ENCODE measurements at places on chromosomes 12 and 14.

DNA sequence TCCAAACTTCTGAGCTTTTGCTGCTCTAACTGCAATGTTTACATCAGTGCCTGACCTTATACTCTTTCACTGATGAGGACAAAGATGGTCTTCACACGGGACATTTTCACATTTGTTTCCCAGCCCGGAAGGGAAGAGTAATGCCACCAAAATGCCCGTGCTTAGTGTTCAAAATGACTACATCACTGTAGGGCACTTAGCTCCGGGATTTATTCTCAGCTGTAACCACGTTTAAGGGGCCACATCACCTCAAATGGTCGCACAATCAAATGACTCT lies 2.9 kb downstream of the GSG1 start:
- no peak for DNase-seq

- DNase-seq, result no peak
Observed at GRCh38 chr12:48943221-48943620, 14.1 kb downstream of the ARF3 start.

DNA sequence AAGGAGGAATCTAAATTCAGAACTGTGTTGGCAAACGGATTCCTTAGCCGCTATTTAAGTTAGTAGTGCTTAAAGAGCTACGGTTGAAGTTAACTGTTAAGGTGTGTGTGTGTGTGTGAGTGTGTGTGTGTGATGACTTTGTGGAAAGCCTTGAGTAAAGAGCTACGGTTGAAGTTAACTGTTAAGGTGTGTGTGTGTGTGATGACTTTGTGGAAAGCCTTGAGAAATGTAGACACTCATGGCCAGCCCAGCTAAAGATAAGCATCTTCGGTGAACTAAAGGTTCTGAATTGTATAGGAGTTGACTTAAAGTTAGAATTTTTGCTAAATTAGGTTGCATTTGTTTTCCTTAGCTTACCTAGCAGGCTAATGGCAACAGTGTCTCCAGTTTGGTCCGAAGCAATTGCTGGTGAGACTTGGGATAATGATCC lies 1.4 kb downstream of the KTN1 start:
- DNase-seq, result no peak

DNA sequence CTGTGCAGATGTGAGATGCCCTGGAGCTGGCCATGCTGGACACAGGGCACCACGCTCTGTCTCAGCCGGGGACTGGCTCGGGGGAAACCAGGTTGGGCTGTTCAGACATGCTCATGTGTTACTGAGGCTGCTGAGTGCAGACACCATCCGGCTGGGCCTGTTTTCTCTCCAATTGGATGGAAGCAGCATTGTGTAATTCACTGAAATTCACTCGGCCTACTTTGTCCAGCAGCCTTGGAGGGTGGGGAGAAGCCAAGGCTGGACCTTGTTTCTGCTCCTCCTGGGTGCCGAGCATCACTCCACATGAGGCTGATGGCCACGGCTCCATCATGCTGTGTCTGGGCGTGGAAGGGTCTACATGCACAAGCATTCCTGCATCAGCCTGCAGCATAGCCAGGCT lies 130.7 kb downstream of the SMOC1 start:
- no peak for DNase-seq

GRCh38 chr12:6735448-6736191 lies 11.8 kb downstream of the COPS7A start:
- peak; percentile 76 for DNase-seq

DNA sequence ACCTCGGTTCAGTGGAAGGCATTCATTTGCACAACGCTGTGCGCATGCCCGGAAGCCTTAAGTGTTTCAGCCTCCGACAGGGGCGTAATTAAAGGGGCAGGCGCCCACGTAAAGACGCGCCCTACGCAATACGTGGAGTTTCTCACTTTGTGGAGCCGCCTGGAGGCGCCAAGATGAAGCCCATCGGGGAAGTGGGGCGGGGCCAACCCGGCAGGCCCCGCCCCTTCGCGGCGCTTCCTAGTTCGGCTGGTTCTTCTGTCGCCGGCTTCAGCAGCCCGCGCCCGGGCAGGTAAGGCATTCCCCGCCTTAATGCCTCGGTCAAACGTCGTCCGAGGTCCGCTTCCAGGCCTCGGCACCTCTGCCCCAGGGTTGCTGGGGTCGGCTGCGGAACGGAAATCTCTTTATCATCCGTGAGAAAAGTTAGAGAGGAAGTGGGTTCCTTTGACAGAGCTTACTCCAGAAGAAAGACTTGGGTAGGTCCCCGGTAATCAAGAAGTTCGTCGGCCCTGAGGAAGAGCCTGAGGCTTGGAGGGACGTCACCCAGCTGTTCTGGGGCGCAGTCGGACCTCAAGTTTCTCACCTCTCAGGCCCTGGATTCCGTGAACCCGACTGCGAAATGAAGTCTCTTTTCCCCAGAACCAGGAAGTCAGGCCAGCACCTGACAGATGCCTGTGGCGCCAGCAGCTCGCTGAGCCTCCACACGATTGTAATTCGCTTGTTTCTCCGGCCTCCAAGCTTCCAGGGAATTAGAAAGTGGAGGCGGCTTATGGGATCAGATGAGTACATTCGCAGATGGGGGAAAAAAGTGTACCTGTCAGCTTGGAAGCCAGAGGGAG lies at the start of the genes IRAK4 and PUS7L:
TSS of gene IRAK4 (plus strand) at position 224 of the 836 bp plus-strand sequence. CDS start 9,161 bp downstream, outside the sequence.
TSS of gene PUS7L (minus strand) at position 63 of the 836 bp plus-strand sequence. CDS start 3,545 bp downstream, outside the sequence.
- DNase-seq, result peak; percentile 90

DNA sequence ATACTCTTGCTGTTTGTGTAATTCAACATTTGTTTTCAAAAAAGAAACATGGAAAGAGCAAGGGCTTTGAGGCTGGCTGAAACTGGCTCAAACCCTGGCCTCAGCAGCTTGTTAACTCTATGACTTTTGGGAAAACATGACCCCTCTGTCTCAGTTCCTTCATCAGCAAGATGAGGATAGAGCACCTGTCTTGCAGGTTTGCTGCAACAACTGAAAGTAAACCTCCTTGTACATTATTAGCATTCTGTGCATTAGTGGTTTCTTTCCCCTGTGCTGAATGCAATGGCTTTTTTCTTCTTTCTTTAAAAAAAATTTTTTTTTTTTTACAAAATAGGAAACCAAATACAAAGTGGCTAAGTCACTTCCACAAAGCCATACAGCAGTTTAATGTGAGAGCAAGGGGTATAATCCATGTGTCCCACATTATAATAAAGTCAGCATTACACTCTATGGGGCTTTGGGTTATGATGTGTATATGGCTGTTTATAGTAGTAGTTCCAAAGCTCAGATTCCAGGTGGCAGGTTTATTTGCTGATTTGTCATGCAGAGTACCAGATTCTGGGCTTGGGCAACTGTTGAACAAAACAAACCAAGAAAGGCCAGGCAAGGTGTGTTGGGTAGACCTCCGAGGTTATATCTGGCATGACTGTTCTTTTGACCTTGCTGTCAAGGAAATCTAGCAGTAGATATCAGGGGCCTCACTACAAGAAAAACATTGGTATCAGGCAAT lies 194.5 kb upstream of the CNOT2 start:
- no peak for DNase-seq

- DNase-seq, result no peak
Observed at GRCh38 chr14:91229743-91230200, 14.7 kb downstream of the GPR68 start.
